Stimulated activated CD4-positive, alpha-beta T cell treated with anti-CD3 and anti-CD28 coated beads, Interleukin-1b, Interleukin-23, amount 100 ng/mL, for 4 hours (primary cell): ENCODE measurements at places on chromosomes 1 and 21.

DNA sequence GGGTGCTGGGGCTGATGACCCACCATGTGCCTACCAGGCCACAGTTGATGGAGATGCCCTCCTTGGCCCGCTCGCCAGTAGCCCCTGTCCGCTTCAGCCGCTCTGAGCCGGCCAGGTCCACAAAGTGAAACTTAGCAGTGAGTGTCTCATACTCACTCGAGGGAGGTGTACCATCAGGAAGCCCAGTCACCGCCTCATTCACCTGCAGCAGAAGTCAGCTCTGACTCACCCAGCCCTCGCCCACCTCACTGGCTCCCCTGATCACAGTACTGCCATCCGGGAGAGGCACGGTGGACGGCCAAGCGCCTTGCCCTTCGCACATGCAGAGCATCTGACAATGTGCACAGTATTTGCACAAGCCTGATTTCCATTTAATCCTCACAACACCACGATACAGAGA, 18.8 kb downstream of the KIF21B start:
- no peak for DNase-seq

DNA sequence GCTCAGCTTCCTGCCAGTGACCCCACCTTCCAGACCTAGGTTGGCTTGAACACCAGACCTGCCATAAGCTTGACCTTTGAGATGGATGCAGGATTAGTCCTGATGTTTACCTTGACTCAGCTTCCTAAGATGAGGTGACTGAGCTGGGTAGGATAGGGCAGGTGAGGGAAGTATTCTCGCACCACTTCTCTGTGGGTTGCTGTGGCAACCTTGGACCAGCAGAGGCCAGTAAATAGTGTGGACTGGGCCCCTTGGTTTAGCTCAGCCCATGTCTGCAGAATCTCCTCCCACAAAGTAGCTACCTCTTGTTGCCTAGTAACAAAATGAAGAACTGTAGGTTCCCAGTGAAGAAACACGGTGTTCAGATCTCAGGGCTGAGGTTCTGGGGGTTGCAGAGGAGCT, 8.4 kb downstream of the RPS6KA1 start:
- no peak for DNase-seq

DNA sequence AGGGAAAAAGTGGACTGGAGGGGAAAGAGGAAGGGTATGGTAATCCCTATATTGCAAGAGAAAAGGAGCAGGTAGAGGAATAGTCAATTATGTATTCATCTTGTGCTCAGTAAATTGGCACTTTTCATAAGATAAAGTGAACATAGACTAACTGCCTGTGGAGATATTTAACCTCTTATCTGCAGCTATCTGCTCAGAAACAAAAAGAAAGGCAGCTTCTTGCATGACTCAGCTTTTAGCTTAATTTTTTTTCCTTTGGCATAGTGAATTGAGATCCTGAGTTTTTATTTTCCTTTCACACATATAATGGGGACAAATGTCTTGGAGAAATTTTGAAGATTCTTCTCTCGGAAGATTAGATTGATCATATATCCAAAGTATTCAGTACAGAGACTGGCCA, 127.6 kb upstream of the F3 start:
- DNase-seq: no peak

GRCh38 chr1:155018617-155019348, 14.8 kb downstream of the DCST2 start:
- DNase-seq: no peak

GRCh38 chr1:28886731-28887418, 27.5 kb upstream of the EPB41 start:
- DNase-seq: peak; percentile 92

- no peak for DNase-seq
These were observed 78.0 kb downstream of the SYT2 start for GRCh38 chr1:202632241-202632640.

- no peak for DNase-seq
These were observed 5.7 kb upstream of the CHD5 start for GRCh38 chr1:6185635-6186382.

DNA sequence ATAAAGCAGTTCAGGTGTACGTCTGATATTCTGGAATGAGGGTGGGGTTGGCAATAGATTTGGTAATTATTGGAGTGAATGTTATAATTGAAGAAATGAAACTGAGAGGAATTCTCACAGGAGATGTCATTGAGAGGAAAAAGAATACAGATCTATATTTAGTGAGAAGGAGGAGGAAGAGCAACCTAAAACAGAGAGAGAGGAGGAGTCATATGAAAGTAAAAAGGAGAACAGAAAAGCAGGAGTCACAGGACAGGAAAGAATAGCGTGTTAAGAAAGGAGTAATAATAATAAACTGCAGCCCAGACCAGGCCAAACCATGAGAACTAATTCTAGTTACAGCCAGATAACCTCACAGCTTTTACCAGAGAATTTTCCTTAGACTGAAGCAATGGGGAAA, 62.7 kb upstream of the MROH9 start:
- no peak for DNase-seq

DNA sequence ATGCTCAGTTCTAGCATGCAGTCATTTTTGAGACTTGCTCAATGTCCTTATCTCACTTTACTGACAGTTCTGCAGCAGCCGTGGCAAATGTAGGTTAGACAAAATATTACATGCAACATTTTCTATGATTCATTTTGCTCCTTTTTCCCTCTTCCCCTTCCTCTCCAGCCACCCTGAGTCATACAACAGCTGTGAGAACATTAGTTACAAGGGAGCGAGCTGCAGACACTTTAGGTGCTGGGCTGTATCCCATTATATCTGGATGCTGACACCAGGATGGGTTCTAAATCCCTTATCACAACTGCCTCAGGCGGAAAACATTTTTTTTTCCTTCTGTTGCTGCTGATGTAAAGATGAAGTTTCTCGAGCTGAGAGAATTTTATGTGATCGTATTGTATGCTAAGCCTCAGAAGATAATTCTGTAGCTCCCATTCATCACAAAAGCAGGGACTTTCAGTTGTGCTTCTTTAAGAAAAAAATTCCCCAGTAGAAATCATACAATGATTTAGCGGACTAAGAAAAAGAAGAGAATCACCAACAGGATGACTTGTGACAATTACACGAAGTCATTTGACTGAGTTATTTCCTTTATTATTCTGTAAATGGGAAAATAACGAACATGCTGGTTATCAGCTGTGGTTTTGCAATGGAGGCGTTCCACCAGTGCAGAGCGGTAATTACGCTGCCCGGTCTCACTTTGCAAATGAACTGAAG, 345.0 kb downstream of the DISC1 start:
- no peak for DNase-seq

- DNase-seq: no peak
These were observed 123.9 kb upstream of the TMPRSS2 start for GRCh38 chr21:41631564-41632461.

- no peak for DNase-seq
These were observed 783 bp upstream of the AGL start for GRCh38 chr1:99849413-99849743.

DNA sequence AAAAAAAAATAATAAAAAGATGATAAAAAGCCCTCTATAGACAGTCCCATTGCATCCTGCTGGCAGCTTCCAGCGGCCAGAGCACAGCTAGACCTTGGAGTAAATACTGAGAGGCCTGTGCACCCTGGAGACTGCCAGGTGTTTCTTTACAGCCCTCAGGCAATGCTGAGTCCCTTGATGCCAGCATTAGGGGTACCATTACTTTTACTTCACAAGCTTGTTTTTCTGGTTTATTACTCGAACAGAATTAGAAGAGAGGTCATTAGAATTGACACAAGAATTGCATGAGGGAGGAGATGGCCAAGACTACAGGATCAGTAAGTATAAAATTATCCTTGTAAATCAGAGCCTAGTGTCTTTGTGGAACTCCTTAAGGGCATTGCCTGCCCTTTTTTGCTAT, 43.6 kb downstream of the AKNAD1 start:
- DNase-seq: no peak

DNA sequence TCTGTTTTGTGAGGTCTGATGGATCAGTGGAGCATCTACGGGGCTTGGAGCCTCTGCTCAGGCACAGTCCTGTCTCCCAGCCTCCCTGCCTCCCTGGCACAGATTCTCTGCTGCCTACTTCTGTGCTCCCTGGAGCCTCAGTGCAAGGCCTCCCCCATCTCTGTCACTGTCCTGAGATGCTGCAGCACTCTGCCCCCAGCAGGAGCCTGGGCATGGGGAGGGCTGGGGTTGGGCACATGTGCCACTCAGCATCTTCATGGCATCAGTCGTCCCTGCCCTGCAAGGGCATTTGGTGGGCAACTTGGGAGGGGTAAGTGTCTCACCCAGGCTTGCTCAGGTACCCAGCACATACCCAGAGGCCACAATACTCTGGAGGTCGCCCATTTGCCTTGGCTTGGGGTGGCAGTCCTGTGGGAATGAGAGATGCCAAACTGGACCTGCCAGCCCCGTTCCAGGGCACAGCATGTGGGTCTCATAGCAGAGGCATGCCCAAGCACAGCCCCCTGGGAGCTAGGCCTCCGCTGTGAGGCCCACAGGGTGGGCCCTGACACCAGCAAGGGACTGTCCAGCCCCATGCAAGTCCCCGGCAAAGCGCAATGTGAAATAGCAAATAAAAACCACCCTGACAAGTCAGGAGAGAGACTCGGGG, 28.7 kb downstream of the PADI3 start:
- no peak for DNase-seq

DNA sequence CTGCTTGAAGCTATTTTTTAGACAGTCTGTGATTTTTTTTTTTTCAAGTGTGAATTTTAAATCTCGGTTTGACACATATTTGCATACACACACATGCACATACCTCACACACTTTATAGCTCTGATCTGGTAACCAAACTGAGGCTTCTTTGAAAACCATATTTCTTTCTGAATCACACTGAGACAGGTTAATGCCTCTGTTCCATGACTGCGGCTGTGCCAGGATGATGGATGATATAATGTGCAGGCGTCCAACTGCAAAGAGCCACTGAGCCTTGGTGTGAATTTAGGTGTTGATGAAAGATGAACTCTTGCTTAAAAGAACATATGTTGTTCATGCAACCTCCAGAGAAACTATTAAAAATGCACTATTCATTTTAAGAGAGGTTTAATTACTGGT, 504.0 kb upstream of the OLFM3 start:
- no peak for DNase-seq

- DNase-seq: no peak
These were observed 18.7 kb upstream of the OR6N2 start for GRCh38 chr1:158799689-158800088.

DNA sequence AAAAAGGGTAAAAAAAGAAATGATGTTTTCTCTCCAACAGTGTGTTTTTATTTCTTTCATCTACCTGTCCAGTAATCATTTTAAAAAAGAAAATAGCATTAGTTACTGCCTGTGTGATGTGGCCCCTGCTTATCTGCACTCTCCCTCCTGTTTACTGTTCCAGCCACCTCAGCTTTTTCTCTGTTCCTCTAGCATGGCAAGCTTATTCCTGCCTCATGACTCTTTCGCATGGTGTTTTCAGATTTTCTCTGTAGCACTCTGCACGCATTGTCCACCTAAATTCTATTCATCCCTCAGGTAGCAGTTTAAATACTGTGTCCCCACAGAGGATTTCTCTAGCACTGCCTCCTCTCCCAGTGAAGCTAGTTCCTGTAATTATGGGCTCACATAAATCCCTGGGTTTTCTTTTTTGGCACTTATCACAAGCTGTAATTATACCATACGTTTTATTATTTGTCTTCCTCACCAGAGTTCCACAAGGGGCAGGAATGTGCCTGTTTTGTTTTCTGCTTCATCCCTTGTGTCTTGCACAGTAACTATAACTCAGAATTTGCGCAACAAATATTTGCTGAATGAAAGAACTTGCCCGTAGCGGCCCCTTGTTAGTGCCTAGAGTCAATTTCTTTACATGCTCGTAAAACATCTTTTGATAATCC, 51.4 kb upstream of the LRIG2 start:
- no peak for DNase-seq

- no peak for DNase-seq
These were observed 74.4 kb upstream of the ZNF648 start for GRCh38 chr1:182135946-182136345.

DNA sequence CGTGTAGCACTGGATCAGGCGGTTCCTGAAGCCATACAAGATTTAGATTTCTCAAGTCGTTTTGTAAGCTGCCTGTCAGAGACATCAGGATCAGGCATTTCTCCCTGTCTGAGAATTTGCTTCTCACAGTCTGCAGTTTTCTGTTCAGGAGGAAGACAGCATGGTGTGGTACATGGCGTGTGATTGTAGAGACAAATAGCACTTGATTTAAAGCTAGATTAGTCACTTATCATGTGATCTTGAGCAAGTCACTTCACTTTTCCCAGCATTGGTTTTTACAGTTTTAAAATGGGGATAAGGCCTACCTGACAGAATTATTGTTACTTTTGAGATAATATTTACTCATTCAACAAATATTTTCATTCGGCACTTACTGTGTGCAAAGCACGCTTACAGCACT, 63.3 kb downstream of the AK4 start:
- DNase-seq: no peak

DNA sequence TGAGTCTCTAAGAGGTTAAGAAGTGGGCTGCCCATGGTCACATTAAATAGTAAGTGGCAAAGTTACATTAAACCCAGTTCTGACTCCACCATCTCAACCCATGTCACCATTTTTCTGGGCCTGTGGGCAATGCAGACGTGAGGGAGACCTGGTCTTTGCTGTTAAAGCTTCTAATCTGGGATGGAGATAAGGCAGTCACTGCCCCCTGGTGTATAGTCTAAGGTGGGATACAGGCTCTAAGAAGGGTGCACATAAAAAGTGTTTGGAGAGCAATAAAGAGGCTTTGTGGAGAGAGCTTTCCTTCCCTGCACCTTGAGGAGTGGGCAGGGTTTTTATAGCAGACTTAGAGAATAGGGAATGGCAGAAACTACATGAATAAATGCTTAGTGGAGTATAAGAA, 141.3 kb downstream of the ROR1 start:
- DNase-seq: no peak

- DNase-seq: no peak
These were observed 94.0 kb upstream of the KCND3 start for GRCh38 chr1:112083487-112083886.

- DNase-seq: no peak
These were observed 27.3 kb downstream of the ZNF691 start for GRCh38 chr1:42873670-42874069.

- DNase-seq: no peak
These were observed 58.7 kb downstream of the ALG14 start for GRCh38 chr1:95013950-95014574.

DNA sequence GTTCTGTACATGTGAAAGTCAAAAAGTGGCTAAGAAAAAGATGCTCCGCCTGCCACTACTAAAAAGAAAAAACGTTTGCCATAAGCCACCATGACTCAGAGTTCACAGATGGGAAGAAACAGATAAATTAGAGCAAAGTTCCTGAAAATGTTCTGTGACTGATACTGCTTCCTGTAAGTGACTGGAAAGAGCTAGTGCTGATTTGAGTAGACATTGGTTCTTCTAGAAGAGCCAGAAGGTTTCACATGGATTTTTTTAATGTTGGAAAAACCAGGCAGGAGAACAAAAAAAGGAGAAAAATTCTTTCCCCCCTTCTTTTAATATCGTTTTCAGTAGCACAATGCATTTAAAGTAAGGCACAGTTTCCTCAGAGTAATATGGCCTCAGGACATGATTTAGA, 221.4 kb downstream of the HLX start:
- no peak for DNase-seq
